ENCODE measurements at places on chromosomes 7 and 10. TPM values are rescaled to one million over a fixed set of nuclear protein-coding genes. Genes with fewer than 3 reads are reported as not detected.

ADAM12 gene
- total RNA-seq, result 56.4 TPM

CCDC3 gene
- total RNA-seq, result 0.47 TPM

PTPRN2 gene
- total RNA-seq, result 3.0 TPM

POMZP3 gene
- total RNA-seq, result 3.5 TPM

ENO4 gene
- 0.35 TPM for total RNA-seq

LRIT1 gene
- total RNA-seq, result not detected

NCF1 gene
- total RNA-seq, result not detected

MINDY4 gene
- 4.7 TPM for total RNA-seq

C10orf53 gene
- not detected for total RNA-seq

Measured in smooth muscle cell of the coronary artery (primary cell).